NCI-H2107 (cell line): ENCODE measurements at places on chromosomes 5 and 9.

- DNase-seq, result no peak
Measured at GRCh38 chr9:17470036-17470813, 108.6 kb upstream of the SH3GL2 start.

DNA sequence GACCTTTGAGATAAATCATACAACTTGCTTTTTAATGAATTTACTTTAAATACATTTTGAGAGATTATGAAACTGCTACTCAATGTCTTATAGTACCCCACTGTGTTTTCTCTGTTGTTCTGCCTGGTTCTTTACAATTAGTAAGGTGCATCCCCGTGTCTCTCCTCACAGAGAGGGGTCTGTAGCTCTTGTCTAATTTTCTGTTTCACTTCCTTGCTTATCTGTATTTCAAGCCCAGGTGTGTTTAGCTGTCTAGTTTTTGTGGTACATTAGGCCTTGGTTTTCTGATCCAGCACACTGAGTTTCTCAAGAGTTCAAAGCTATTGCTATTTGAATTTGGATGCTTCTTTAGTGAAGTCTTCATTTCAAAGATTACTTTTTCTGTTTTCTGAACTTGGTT is 105.1 kb downstream of the MAST4 start:
- no peak for DNase-seq

- DNase-seq, result no peak
Measured at GRCh38 chr5:145711417-145711816, 123.7 kb downstream of the PRELID2 start.

DNA sequence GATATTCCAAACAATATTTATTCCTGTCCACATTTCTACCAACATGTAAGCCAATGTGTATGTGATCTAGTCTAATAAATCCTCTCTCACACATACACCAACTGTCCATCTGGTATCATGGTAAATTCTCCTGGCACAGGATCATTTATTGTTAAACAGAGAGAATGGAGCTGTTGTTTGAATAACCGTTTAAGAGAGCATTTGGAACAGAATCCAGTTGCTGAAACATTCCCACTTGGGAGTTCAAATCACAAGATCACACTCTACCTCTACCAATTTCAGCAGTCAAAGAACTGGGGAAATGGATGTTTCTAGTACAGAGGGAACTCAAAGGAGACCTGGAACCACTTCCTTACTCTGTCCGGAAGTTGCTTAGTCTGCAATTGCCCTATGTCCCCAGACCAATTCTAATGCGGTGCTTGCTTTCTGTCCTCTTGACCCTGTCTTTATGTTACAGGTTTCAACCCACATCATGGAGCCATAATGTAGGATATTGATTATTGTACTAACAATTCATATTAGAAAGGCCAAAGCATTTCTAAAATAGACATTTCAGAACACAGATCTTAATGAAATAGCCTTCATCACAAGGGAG is 488.4 kb downstream of the SEMA5A start:
- DNase-seq, result no peak

- no peak for DNase-seq
Measured at GRCh38 chr5:125125031-125125823, 378.8 kb upstream of the ZNF608 start.

DNA sequence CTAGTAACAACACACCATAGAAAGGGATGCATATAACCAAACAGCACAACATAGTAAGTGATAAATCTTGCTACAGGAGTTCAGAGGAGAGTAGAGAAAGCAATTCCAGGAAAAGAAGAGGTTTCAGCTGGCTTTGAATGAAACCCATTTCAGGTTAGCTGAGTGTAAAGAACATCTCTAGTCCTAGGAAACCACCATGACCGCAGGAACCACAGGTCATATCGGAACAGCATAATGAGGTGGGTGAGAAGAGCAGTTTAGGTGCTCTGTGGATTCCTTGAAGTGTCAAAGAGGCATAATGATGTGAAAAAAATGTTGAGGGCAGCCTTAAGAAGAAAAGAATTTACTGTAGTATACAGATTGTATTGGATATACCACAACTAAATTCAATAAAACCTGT is 507.5 kb downstream of the MTRR start:
- no peak for DNase-seq

GRCh38 chr9:135714242-135715055 is 12.5 kb downstream of the KCNT1 start:
- DNase-seq, result no peak

GRCh38 chr5:32331217-32331934 is 18.6 kb upstream of the MTMR12 start:
- DNase-seq, result no peak

GRCh38 chr9:85431339-85432102 is 310.2 kb downstream of the AGTPBP1 start:
- no peak for DNase-seq

GRCh38 chr5:172932313-172933017 is 26.8 kb upstream of the RPL26L1 start:
- DNase-seq, result no peak
